ENCODE measurements at places on chromosomes 2 and 18.

GRCh38 chr18:56702946-56703345 lies 51.8 kb downstream of the WDR7 start:
- DNase-seq: no peak

GRCh38 chr18:59681521-59682004 lies 15.7 kb downstream of the CCBE1 start:
- no peak for DNase-seq

DNA sequence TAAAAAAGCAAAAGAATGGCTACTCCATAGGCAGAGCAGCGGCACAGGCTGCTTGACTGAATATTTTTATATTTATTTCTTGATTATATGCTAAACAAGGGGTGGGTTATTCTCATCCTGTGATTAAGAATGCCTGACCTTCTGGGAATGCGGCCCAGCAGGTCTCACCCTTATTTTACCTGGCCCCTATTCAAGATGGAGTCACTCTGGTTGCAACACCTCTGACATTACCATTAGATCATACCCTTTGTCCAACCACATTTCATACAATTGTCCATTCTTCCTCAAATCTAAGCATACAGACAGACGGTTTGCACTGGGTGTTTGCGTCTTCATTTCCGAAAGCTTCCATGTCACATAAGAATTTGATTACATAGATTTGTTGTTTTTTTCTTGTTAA lies 168.2 kb downstream of the GALNT1 start:
- no peak for DNase-seq

DNA sequence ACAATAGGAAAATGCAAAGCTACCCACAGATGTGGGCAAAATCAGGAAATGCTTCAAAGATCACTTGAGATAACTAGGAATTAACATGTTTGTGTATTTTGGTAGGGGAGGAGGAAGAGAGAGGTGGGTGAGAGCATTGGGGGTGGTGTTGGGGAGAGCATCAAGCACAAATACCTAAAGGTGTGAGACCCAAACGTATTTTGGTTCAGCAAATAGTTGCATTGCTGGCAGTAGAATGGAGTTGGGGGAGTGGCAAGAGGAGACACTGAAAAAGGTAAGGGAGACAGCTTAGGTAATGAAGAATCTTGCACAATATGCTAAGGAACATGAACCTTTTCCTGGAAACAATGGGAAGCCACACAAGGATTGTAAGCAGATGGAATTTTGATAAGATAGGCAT lies 1.5 kb upstream of the PELI1 start:
- no peak for DNase-seq

GRCh38 chr2:70087702-70088597 lies 673 bp downstream of the PCBP1 start:
- DNase-seq: peak; percentile 92

- no peak for DNase-seq
Observed at GRCh38 chr2:113228991-113229716, 49.6 kb downstream of the PAX8 start.

- DNase-seq: no peak
Observed at GRCh38 chr2:72561621-72562318, 264.1 kb downstream of the EXOC6B start.

DNA sequence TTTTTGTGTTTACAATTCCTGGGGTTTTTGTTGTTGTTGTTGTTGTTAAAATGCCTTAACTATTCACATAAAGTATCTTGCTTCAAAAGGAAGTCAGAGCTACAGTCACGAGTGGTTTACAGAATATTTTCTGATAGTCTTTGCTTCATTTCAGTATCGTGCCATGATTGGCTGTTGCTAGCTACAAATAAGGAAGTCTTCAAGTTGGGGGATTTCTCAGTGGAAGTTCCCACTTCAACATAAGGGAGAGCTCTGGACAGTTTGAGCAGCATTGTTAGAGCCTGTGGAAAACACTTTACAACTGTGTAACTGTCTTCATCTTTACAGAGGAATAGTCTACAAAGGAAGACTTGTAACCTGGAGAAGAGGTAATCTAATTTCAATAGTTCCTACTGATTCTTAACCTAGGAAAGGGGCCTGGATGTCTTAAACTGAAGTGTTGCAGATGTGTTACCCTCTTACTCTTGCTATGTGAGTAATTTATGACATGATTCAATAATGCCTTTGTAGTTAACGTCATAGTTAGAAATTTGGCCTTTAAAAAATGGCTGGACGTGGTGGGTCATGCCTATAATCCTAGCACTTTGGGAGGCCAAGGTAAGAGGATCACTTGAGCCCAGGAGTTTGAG lies 23.4 kb upstream of the TANK start:
- no peak for DNase-seq

DNA sequence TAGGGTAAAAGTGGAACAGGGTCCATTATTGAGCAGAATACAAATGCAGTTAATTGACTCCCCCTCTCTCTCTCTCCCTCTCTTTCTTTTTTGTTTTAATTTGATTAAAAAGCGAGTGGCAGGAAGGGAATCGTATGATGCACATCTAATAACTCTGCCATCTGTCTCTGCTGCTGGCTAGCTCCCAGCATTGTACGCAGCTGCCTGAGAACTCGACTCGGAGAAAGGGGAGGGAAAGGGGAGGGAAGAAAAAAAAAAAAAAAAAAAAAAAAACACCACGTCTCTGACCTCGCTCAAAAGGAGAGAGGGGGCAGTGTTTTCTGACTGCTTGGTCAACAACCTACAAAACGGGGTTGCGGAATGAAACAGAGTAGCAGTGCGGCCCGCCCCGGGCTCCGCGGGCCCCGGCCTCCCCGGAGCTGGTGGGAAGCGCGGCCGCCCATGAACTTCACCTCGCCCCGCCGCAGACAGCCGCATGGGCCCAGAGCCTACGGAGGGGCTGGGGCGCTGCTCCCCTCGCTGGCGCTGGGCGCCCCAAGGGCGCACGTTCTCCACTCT lies 265.7 kb downstream of the TCF4 start:
- no peak for DNase-seq

- no peak for DNase-seq
Observed at GRCh38 chr2:167471734-167472133, 583.5 kb downstream of the XIRP2 start.

DNA sequence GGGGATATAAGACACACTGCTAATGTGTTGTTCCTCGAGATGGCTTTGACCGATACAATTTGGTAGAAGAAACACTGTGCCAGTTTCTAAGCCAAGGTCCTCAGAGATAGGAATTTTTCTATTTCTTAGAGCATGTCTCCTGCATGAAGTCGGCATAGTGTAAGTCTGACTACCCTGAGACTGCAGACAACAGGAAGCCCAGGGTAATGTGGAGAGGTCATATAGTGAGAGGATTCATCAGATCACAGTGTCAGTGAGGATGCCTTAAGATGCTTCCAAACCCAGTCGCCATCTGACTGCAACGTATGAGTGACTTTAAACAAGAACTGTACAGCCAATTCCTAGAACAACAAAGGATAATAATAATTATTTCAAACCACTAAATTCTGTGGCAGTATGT lies 818.3 kb upstream of the GYPC start:
- no peak for DNase-seq

Data from activated CD8-positive, alpha-beta memory T cell treated with anti-CD3 and anti-CD28 coated beads for 24 hours (primary cell).